ENCODE measurements at places on chromosomes 12 and 14. TPM values are rescaled to one million over a fixed set of nuclear protein-coding genes. Genes with fewer than 3 reads are reported as not detected.

Gene OR4E2
- 0.25 TPM for total RNA-seq

Gene VPS37B
- 27.1 TPM for total RNA-seq

Gene LUM
- not detected for total RNA-seq

Gene AP5M1
- 44.3 TPM for total RNA-seq

Gene NFATC4
- not detected for total RNA-seq

Gene RERGL
- total RNA-seq: not detected

Gene CD69
- 196 TPM for total RNA-seq

Gene TAC3
- not detected for total RNA-seq

Gene BDKRB1
- not detected for total RNA-seq

Gene PIWIL1
- not detected for total RNA-seq

Gene ANKRD52
- 50.1 TPM for total RNA-seq

Gene ELK3
- total RNA-seq: 46.3 TPM

Gene GPRC5A
- total RNA-seq: 0.03 TPM

Gene MSI1
- not detected for total RNA-seq

Gene SLC38A4
- not detected for total RNA-seq

Gene CCDC196
- not detected for total RNA-seq
